Mesothelial cell of epicardium (in vitro differentiated cells): ENCODE measurements at places on chromosomes 11 and 22. TPM values are rescaled to one million over a fixed set of nuclear protein-coding genes. Genes with fewer than 3 reads are reported as not detected.

DNA sequence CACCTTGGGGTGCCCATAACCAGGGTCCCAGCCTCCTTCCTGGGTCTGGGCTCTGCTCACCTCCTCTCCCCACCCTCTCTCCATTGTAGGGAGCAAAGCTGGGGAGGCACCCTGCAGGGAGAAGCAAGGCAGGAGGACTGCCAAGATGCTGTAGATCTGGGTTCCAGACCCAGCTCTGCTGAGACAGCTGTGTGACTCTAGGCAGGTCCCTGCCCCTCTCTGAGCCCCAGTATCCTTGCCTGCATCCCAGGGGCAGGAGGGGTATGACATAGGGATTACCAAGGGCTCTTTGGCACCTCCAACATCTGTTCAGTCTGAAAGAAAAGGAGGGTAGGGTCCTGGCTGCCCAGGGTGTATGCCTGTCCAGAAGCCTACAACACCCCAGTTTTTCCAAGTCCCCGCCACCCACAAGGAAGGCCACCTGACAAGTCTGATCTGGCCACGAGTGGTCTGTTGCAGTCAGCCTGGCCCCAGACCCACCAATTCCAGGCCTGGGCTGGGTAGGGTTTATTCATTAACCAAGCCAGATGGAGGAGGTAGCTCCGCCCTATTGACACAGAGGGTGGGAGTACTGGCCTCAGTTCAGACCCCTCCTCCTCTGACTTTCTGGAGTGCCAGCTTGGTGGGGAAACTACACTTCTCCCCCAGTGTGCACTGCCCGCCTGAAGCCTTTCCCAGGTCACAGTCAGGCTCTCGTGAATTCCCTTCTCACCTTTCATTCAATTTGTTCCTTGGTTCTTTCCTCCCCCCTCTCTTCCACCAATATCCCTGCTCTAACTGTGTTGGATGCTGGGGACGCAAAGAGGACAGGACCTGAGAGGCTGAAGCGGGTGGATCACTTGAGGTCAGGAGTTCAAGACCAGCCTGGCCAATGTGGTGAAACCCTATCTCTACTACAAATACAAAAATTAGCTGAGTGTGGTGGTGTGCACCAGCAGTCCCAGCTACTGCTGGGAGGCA lies 15.0 kb downstream of the STARD10 start:
- DNase-seq = no peak

DNA sequence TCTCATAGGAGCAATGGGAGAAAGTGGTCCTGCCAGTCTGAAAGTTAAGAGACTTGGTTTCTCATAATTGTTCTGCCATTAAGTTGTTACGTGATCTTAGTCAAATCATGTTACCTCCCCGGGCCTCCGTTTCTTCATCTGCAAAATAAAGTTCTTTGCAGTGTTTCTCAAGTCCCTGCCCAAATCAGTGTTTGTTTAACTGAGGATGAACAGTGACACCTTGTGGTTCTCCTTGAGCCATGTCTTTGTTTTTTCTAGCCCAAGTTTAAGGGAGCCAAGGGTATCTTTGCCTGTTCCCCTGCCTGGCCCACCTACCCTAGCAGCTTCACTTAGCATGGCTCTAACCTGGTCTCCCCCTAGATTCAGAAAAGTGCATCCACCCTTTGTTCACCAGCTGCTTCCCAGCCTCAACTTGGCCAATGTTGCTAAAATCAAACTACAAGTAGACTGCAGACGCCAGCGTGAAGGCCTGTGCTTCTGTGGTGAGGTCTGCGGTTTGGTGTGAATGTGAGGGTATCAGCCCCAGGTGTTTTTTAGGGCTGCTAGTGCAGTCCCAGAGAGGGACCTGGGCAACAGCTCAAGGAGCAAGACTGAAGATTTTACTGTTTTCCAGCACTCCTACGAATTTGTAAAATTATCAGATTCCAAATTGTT lies 35.5 kb downstream of the FZD4 start:
- DNase-seq = no peak

GRCh38 chr22:30605449-30606110 lies 1.4 kb upstream of the TCN2 start:
- no peak for DNase-seq

The LUZP2 gene
- 4.1 to 4.5 TPM (median 4.3 TPM) in 3 replicates for total RNA-seq

The MS4A3 gene
- not detected in 3 replicates for total RNA-seq

- no peak for DNase-seq
These were observed 27.4 kb upstream of the SEPTIN5 start for GRCh38 chr22:19686946-19687345.

The KRTAP5-7 gene
- total RNA-seq = 0.18 to 0.43 TPM (median 0.25 TPM) in 3 replicates

DNA sequence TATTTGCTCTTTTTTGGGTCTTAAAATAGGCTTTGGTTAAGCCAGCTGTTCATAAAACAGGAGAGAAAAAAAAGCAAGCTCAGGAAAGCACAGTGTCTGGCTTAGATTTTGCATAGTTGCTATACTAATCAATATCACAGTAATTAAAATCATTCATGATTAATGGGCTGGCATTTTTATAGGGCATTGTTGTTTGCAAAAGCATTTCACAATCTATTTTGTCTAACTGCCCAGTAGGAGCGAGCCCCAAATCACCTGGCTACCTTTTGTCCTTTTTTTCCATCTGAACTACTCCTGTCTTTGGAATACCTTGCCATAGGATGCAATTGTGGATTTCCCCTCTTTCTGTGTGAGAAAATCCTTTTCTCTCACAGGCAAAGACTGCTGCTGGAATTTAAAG lies 619.8 kb downstream of the JRKL start:
- DNase-seq = no peak

- DNase-seq = no peak
These were observed 106.1 kb downstream of the SLC1A2 start for GRCh38 chr11:35313066-35313759.

The IFITM2 gene
- total RNA-seq = 208 to 224 TPM (median 210 TPM) in 3 replicates

- DNase-seq = no peak
These were observed 32.2 kb upstream of the APOA1 start for GRCh38 chr11:116869610-116870009.

DNA sequence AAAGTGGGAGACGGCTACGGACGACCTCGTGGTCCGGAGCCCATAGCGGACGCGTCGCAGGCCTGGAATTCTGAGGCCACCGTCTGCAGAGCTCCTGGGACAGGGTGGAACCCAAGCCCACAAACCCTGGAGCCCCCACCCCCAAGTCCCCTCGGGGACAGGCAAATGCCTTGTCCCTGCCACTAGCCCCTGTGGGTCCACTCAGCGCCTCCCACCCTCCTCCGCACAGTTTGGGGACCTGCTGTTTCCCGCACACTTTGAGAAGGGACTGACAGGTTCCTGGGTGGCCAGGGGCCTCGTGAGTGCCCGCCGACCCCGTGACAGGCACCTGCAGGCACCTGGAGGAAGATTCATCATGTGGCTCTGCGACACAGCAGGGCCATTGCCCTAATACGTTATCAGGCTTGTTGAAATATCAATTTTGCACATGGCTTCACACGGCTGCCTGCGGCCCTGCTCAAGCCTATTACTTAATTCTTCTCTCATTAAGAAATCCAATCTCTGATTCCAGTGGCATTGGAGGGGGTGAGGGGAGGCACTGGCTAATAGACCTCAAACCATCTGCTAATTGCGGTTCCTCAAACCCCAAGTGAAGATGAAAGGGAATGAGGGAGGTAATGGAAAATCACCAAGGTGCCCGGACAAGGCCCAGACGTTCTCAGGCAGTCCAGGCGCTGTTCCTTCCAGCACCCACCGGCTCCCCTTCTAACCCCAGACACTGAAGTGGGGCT lies 672.5 kb downstream of the BRD1 start:
- no peak for DNase-seq
